ENCODE measurements at places on chromosomes 13 and 19.

DNA sequence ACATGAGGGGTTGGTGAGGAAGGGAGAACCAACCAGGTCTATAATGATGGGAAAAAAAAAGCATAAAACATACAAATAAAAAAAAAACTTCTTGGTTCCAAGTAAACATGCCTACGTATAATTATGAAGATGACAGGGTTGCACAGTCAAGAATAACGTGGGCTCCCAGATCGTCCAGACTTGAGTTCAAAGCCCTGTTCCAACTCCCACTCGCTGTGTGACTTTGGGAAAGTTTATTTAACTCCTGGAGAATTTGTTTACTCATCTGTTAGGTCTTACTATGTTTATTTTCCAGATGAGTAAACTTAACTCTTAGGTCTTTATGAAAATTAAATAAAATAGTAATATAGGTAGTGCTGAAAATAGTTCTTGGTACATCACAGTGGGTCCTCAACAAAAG, 13.8 kb downstream of the STARD13 start:
- no peak for DNase-seq

- no peak for DNase-seq
Observed at GRCh38 chr13:34935841-34936240, 6.2 kb upstream of the NBEA start.

DNA sequence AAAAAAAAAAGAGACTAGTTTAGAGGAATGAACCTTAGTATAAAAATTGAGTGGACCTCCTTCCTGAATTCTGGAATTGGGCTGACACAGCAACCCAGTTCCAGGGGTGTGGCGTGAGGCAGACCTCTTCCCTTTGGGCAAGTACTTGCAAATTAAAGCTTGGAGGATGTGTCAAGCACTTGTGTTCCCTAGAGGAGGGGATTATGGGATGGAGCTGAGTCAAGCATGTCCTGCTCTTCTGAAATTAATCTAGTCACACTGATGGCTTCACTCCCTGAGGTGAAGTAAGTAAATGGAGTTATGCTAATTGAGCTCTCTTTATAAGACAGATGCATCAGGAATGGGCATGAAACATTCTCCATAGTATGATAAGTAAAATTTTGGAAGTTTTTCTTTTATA, 107.7 kb upstream of the HTR2A start:
- no peak for DNase-seq

DNA sequence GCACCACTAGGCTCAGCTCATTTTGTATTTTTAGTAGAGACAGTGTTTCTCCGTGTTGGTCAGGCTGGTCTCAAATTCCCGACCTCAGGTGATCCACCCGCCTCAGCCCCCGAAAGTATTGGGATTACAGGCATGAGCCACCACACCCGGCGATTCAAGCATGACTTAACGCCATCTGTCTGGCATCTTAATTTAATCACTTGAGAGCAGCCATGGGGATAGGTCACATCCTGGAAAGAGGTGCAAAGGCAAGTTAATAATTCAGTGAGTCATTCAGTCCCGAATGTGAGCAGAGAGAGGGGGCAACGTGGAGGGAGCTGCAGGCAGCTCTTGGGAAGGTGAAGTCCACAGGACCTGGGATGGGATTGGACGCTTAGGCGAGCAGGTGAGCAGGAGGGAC, 31.7 kb upstream of the USP29 start:
- DNase-seq, result no peak

- peak; percentile 25 for DNase-seq
Observed at GRCh38 chr13:39575641-39576238, 27.3 kb downstream of the LHFPL6 start.

DNA sequence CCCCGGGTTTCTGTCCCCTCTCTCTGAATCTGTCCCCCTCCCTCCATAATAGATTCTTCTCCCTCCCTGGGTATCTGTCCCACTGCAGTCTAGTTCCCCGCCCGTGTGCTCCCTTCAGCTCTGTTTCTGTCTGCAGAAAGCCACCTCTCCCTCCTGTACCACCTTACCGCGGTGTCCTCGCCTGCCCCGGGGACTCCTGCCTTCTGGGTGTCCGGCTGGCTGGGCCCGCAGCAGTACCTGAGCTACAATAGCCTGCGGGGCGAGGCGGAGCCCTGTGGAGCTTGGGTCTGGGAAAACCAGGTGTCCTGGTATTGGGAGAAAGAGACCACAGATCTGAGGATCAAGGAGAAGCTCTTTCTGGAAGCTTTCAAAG, 1.3 kb downstream of the FCGRT start:
- no peak for DNase-seq

DNA sequence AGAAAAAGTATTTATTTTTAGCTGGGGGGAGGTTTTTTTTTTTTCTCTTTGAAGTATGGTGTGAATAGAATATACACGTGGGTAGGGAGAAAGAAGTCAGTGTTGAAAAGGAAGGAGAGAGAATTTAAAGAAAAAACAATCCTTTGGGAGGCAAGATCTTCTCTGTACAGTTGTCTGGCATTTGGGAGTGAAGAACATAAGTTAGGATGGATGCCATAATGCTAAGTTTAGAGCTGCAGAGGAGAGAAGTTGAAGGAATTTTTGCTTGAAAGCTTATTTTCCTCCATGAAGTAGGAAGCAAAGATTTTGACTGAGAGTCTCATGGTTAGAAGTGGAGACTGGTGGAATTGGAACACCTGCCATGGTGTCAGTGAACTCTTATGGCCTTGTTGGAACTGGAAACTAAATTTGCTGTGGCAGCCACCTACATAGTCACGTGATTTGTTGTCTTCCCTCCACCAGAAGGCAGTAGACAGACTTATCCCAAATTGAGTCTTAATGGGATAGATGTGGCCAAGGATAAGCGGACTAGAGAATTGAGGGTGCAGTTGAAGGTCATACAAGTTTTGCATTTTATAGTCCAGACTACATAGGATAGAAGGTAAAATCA, 22.0 kb downstream of the NDFIP2 start:
- DNase-seq, result no peak

- DNase-seq, result no peak
Observed at GRCh38 chr19:2289714-2290435, 7.9 kb upstream of the PEAK3 start.

DNA sequence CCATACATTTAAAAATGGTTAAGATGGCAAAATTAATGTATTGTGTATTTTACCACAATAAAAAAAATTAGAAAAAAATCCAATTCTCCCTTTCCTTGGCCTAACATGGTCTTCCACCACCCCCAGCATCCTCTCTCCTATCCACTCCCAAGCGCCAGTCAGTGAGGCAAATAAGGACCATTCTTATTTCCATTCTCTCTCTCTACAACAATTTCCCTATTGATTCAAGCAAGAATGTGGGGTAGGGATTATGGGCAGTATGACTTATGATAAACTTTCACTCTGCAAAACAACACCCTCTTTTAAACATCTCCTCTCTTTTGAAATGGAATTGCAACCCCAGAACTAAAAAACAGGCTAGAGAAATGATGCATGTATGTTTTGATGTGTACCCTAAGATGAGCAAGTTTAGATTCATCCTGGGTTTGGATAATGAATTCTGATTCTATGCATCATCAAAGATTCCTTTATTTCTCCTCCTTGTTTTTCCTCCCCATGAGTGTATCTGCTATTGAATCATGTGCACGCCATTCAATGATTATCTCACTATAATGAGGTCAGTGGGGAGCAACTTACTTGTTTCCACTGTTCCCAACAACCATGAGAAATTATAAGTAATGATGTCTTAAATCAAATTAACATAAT, 3.5 kb downstream of the STARD13 start:
- peak; percentile 52 for DNase-seq

DNA sequence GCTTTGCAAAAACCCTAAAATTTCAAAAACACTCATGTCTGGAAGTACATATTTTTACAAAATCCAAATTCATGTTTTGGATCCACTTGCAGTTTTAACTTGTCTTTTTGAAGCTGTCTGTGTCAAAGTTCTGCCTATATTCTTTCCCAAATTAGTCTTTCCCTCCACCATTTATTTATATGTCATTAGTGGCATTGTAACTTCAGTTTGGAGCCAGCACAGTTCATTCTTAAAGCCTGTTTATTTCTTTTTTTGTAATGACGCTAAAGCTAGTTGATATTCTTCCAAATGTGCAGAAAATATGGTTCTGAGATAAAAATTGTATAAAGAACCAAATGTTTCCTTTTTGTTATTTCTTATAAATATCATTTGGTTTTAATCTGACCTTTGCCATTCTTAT, 2039.3 kb downstream of the OLFM4 start:
- no peak for DNase-seq

DNA sequence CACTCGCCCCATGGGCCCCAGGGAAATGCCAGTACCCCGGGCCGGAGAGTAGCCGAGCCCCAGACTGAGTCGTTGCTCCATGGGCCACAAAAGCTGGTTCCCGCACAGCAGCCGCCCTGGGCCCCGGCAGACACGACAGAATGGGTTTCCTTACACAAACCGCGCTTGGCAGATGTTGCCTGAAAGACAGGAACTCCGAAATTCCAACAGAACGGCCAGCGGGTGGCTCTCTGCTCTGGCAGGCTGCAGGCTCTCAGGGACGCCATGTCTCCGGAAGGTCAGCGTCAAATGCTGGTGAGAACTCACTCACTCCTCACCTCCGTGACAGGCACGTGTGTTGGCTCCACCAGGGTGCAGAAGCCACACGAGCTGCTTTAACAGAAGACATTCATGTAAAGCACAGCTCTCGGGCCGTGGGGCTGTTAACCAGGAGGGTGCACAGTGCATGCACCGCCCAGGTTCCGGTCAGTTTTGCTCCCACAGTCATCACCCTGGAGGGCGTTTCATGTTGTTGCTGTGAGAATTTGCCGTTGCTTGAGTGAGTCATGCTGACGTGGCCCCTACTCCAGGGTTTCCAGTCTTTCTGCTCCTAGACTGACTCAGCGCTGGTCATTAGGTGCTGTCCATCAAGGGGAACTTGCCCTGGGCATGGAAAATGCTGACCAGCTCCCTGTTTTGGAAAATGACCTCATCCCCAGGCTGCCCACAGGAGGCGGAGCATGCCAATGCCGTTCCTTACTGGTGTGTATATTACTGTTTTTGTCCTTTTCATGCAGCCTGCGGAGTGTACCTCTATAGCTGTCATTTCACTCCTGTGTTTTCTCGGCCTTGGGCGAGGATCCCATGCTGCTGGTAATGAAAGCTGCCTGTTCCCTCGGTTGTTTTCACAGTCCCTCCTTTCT, 44.8 kb downstream of the ANKRD10 start:
- peak; percentile 99 for DNase-seq

GRCh38 chr13:32086791-32087441, 55.3 kb downstream of the FRY start:
- no peak for DNase-seq

GRCh38 chr13:39913339-39913738, 257.9 kb downstream of the COG6 start:
- DNase-seq, result no peak

DNA sequence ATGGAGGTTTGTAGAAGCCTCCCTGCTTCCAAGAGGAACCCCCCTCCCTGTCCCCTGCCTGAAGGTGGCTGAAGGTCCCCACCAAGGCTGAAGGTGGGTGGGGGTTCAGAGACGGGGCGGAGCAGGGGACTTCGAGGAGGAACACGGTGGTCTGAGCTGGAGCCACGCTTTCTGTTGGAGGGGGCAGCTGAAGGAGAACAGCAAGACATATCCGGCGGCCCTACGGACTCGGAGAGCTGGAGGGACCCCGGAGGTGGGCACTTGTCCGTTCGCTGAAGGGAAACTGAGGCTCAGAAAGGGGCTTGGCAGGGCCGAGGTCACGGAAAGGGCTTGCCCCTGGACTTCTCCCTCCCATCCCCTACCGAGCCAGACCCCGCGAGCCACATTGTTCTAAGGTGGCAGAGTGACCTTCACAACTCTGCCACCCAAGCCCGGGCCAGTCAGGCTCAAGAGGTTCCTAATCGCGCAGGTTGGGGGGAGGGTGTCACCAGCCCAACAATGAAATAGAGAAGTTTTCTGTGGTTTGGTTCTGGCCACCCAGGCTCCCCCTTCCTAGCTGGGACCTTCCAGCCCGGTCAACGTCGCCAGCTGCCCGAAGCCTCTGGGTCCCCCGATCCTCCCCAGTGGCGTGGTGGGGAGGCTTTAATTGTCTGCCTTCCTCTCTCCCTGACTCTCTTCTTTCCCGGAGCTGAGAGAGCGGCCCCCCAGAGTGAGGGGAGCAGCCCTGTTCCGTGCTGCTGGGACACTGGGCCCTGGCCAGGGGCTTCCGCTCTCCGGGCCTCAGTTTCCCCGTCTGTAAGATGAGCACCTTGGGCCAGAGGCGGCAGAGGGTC, 15.5 kb upstream of the KCNN1 start:
- DNase-seq, result no peak

- DNase-seq, result no peak
Observed at GRCh38 chr13:37106642-37107041, 1.2 kb upstream of the CSNK1A1L start.

DNA sequence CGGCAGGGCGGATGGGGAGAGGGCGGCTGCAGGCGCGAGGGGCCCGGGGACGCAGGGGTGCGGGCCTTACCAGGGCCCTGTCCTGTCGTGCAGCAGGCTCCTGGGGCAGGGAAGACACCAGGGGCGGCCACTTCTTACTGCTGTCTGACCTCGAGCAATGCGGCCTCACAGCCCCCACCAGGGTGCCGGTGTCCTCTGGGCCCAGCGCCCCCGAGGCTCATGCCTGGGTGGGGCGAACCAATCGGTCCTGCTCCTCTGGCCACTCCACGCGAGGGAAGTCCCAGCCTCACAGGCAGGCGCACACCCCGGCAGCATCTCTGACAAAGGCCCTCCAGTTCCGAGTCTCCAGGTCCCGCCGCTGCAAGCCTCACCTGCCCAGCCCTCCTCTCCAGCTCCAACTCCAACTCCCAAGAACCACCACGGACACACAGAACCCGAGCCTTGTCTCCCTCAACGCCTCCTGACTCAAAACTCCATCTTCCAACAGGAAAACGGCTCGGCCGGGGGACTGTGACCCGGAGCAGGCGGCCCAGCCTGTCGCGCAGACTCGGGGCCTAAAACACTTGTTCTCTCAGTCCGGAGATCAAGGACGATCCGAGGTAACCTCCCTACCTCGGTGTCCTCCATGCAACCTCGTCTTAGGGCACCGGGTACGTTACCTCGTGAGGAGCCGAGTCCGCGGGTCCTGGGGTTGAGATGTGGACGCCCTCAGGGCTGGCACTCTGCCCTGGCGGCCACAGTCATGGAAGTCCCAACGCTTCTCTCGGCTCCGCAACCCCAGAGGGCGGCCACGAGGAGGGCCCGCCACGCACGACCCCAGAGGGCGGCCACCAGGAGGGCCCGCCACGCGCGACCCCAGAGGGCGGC, 6.5 kb downstream of the FGF22 start:
- DNase-seq, result no peak

Measured in skeletal muscle cell (primary cell).